ENCODE measurements at places on chromosomes 13 and 19. TPM values are rescaled to one million over a fixed set of nuclear protein-coding genes. Genes with fewer than 3 reads are reported as not detected.
A peak's percentile ranks its signal among the peaks of the same experiment; 100 is the strongest.

GRCh38 chr19:29060813-29061364, 152.1 kb downstream of the UQCRFS1 start:
- no peaks in the 10 kb centered on the region for H3K27me3 ChIP-seq
- no peak overlapping the region for H3K27ac ChIP-seq
- no peaks in the 10 kb centered on the region for H3K36me3 ChIP-seq
- no peak overlapping the region for H3K4me3 ChIP-seq
- no peak for DNase-seq

The ZNF254 gene
- total RNA-seq, result 12.1 TPM

The ATXN8OS gene
- total RNA-seq, result not detected

- no peak for DNase-seq
- H3K27me3 ChIP-seq, result no peaks in the 10 kb centered on the region
- H3K36me3 ChIP-seq, result no peaks in the 10 kb centered on the region
- H3K4me3 ChIP-seq, result no peak overlapping the region
Measured at GRCh38 chr19:19371059-19371458, 34.4 kb upstream of the GATAD2A start.

- DNase-seq, result no peak
- H3K4me1 ChIP-seq, result no peaks in the 10 kb centered on the region
- H3K4me3 ChIP-seq, result no peak overlapping the region
- H3K36me3 ChIP-seq, result no peaks in the 10 kb centered on the region
Measured at GRCh38 chr13:30377312-30377685, 45.0 kb upstream of the UBE2L5 start.

The TMC4 gene
- 5.1 TPM for total RNA-seq

The ZNF615 gene
- 3.6 TPM for total RNA-seq

The GPATCH1 gene
- total RNA-seq, result 34.7 TPM

- DNase-seq, result no peak
- H3K4me3 ChIP-seq, result peak overlapping the region; percentile 66
- H3K27ac ChIP-seq, result peak overlapping the region; percentile 82
- no peaks in the 10 kb centered on the region for H3K27me3 ChIP-seq
- H3K4me1 ChIP-seq, result peaks cover 34% of the 10 kb centered on the region
- H3K36me3 ChIP-seq, result no peaks in the 10 kb centered on the region
Measured at GRCh38 chr19:42285541-42285941, 16.4 kb upstream of the PRR19 start.

The SMG9 gene
- 49.9 TPM for total RNA-seq

- no peak overlapping the region for H3K27ac ChIP-seq
- H3K27me3 ChIP-seq, result no peaks in the 10 kb centered on the region
- DNase-seq, result no peak
- H3K36me3 ChIP-seq, result no peaks in the 10 kb centered on the region
Measured at GRCh38 chr13:99774644-99775043, 196.9 kb downstream of the ZIC5 start.

The EMP3 gene
- 171 TPM for total RNA-seq

DNA sequence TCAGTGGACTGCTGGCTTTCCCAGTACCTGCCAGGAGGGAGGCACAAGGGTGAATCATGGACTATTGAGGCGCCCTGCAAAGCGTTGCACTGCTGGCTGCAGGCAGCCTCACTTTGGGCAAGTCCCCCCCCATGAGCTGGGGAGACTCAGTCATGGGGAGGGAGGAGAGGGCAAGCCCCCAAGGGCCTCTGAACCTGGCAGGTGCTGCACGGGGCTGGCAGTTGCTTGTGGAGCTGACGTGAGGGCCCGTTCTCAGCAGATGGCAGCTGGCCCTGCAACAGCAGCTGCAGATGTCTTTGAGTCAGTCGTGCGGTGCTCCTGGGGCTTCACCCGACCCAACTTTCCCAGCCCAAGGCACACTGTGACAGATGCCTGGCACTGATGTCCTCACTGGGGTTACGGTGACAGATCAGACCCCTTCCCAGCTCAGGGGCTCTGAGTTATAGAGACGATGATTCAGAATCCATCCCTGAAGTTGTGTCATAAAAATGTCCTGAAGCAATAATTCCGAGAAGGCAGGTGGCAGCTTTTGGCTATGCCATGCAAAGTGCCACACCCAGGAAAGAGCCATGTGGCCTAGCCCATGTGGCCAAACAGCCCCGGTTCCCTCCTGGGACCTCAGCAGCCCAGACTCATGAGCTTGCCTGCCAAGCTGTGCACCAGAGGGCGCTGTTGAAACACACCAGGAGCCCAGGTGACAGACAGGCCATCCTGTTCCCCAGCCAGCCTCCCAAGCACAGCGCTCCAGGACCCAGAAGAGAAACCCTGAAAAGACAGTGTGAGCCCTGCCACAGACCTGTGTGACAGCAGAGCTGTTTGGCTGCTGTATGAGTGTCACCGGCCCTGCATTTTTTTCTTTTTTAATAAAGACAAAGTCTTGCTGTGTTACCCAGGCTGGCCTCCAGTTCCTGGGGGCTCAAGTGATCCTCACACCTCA, 53.6 kb upstream of the LDLR start:
- H3K27ac ChIP-seq, result no peak overlapping the region
- no peaks in the 10 kb centered on the region for H3K27me3 ChIP-seq
- peak; percentile 57 for DNase-seq
- H3K4me3 ChIP-seq, result no peak overlapping the region

GRCh38 chr13:27147530-27148170, 24.0 kb downstream of the USP12 start:
- no peaks in the 10 kb centered on the region for H3K27me3 ChIP-seq
- H3K36me3 ChIP-seq, result no peaks in the 10 kb centered on the region
- no peak overlapping the region for H3K4me3 ChIP-seq
- H3K4me1 ChIP-seq, result peaks cover 34% of the 10 kb centered on the region
- H3K27ac ChIP-seq, result no peak overlapping the region
- DNase-seq, result no peak

- peak overlapping the region; percentile 83 for H3K27ac ChIP-seq
- H3K27me3 ChIP-seq, result no peaks in the 10 kb centered on the region
- H3K4me3 ChIP-seq, result peak overlapping the region; percentile 73
- no peak for DNase-seq
Measured at GRCh38 chr13:114315074-114315785, 927 bp downstream of the CHAMP1 start.

GRCh38 chr19:12773571-12773970, 1.8 kb downstream of the HOOK2 start:
- H3K36me3 ChIP-seq, result no peaks in the 10 kb centered on the region
- no peak for DNase-seq
- H3K27ac ChIP-seq, result no peak overlapping the region
- no peak overlapping the region for H3K4me3 ChIP-seq
- H3K4me1 ChIP-seq, result peaks cover 2% of the 10 kb centered on the region

- DNase-seq, result no peak
- no peak overlapping the region for H3K27ac ChIP-seq
- H3K4me3 ChIP-seq, result no peak overlapping the region
- H3K27me3 ChIP-seq, result no peaks in the 10 kb centered on the region
Measured at GRCh38 chr13:106156468-106156867, 379.0 kb downstream of the EFNB2 start.

The TMEM59L gene
- total RNA-seq, result 2.4 TPM

DNA sequence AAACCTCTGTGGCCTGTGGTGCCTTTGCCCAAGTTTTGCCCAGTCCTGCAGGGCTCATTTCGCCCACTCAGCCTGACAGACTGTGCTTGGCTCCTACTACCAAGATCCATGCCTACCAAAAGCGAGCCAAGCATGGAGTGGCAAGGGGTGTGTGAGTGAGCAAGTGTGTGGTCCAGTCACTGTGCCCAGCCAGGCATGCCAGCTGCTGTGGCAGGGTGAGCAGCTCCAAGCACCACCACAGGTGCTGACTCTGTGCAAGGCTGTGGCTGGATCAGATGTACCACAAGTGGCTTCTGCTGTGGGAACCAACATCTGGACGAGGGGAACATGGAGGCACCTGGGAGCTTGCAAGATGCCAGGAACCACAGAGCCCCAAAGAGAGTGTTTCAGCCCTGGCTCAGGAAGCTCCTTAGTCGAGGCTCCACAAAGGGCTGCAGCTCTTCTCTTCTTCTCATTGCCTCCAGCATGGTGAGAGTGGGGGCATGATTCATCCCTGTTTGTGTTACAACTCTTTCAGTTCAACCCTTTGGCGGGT, 1564.2 kb upstream of the MIR17HG start:
- no peak overlapping the region for H3K27ac ChIP-seq
- no peaks in the 10 kb centered on the region for H3K27me3 ChIP-seq
- no peaks in the 10 kb centered on the region for H3K36me3 ChIP-seq
- no peaks in the 10 kb centered on the region for H3K4me1 ChIP-seq

GRCh38 chr19:17468302-17469091, 1.8 kb upstream of the SLC27A1 start:
- peak overlapping the region; percentile 77 for H3K4me3 ChIP-seq
- no peaks in the 10 kb centered on the region for H3K36me3 ChIP-seq
- H3K27me3 ChIP-seq, result no peaks in the 10 kb centered on the region
- H3K27ac ChIP-seq, result peak overlapping the region; percentile 79
- DNase-seq, result no peak
- peaks cover 6% of the 10 kb centered on the region for H3K4me1 ChIP-seq

DNA sequence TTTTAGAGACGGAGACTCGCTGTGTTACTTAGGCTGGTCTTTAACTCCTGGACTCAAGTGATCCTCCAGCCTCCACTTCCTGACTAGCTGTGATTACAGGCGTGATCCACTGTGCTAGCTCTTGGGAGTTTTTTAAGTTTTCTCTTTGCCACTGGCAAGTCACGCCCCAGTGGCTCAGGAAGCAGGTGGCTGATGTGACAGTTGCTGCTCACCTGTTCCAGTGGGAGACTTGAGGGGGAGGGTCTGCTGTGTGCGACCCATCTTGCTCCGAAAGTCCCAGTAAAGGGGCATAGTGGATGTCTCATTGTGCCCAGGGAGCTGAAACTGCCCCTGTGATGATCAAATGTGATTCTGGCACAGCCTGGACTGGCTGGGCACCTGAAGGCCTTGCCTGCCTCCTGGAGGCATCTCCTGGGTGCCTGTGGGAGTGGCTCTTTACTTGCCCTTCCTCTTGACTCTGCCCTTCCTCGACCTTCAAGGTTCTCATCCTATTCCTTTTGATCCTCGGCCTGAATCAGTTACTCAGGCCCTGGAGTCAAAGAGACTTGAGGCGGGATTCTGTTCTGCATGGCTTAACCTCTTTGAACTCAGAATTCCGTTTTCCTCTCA, 7.8 kb downstream of the SMARCA4 start:
- DNase-seq, result no peak
- no peak overlapping the region for H3K27ac ChIP-seq
- no peak overlapping the region for H3K4me3 ChIP-seq
- no peaks in the 10 kb centered on the region for H3K27me3 ChIP-seq

The FSD1 gene
- total RNA-seq, result 12.1 TPM

Data from Panc1 (cell line).